NCI-H187 treated with DMSO at 0.1 percent for 48 hours (cell line): ENCODE measurements at places on chromosomes 4 and X.
A peak's percentile ranks its signal among the peaks of the same experiment; 100 is the strongest.

DNA sequence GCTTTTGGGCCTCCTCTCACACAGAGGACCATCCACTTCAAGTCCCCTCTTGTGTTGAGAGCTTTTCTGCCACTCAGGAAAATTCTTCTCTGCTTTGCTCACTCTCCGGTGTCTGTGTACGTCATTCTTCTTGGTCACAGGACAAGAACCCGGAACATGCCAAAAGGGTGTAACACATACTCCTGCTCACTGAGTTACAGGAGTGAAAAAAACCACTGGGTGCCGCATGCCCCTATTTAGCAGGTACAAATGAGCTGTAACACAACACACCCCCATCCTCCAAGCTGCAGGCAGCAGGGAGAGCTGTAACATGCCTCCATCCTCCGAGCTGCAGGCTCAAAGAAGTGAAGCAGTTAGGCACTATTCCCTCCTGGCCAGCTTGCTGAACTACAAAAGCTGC is 13.0 kb upstream of the CXCL2 start:
- no peak for DNase-seq

GRCh38 chr4:7236847-7237246 is 44.5 kb downstream of the SORCS2 start:
- DNase-seq: no peak

- no peak for DNase-seq
Observed at GRCh38 chr4:56626420-56626819, 54.7 kb downstream of the HOPX start.

- DNase-seq: no peak
Observed at GRCh38 chr4:172168888-172169287, 355.7 kb downstream of the GALNTL6 start.

GRCh38 chr4:38764277-38764676 is 18.5 kb downstream of the TLR10 start:
- DNase-seq: no peak

DNA sequence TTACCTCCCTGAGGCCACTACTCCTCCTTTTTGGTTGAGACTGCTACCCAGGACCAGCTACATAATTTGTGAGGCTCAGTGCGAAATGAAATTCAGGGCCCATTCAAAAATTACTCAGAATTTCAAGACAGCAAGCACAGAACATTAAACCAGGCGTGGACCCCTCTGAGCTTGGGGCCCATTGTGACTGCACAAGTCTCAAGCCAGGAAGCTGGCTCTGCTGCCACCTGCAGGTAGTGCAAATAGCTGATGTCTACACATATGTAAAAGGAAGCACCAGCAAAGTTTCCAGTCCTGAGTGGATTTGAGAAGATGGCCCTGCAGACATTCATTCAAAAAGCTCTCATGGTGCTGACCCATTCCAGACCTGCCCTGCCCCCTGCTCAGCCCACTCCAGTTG is 213.4 kb upstream of the LNX1 start:
- no peak for DNase-seq

GRCh38 chr4:186132577-186133242 is 28.2 kb downstream of the FAM149A start:
- no peak for DNase-seq

DNA sequence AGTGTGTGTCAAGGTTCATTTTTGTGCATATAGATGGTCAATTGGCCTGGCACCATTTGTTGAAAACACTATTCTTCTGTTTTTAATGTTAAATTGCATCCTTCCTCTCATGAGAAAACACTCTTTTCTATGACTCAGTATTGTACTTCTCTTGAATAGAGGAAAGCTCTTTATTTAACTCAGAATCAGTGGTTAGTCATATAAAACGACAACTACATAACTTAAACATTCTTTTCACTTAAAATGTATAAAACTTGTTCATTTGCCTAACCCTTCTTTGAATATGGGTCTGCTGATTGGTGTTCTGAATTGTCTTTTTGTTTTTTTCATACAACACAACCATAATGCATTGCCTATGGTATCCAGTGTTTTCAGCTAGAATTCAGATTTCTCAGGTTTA is 17.2 kb upstream of the MRPL1 start:
- DNase-seq: no peak

DNA sequence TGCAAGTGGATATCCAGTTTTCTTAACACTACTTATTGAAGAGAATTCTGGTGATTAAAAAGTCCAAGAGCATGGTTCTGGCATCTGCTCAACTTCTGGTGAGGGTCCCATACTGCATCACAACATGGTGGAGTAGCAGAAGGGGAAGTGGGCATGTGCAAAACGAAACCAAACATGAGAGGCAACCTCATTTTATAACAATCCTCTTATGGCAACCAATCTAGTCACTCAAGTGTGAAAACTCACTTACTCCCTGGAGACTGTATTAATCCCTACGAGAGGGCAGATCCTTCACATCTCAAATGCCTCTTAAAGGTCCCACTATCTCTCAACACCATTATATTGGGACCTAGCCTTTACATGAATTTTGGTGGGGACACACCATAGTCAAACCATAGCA is 55.4 kb upstream of the TRO start:
- DNase-seq: no peak

- no peak for DNase-seq
Observed at GRCh38 chrX:149003863-149004660, 501.0 kb downstream of the IDS start.

GRCh38 chrX:120504569-120504968 is 35.5 kb upstream of the LAMP2 start:
- DNase-seq: no peak

DNA sequence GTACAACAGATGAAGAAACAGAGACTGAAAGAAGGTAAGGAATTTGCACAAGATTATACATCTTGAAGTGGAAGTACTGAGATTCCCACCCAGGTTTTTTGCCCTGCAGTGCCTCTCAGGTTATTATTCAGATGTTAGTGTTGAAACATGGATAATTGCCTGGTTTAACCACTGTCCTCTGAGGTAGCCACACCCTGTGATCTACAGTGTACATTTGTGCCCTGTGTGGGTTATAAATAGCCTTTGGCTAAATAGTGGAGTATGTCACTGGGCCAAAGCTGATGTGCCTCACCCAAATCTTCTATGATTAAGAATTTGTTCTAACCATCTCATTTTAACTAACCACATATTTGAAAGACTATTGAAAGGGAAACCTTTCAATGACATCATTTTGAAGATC is 5.4 kb upstream of the ASB5 start:
- DNase-seq: no peak

GRCh38 chr4:48699475-48699874 is 80.6 kb downstream of the FRYL start:
- DNase-seq: no peak

DNA sequence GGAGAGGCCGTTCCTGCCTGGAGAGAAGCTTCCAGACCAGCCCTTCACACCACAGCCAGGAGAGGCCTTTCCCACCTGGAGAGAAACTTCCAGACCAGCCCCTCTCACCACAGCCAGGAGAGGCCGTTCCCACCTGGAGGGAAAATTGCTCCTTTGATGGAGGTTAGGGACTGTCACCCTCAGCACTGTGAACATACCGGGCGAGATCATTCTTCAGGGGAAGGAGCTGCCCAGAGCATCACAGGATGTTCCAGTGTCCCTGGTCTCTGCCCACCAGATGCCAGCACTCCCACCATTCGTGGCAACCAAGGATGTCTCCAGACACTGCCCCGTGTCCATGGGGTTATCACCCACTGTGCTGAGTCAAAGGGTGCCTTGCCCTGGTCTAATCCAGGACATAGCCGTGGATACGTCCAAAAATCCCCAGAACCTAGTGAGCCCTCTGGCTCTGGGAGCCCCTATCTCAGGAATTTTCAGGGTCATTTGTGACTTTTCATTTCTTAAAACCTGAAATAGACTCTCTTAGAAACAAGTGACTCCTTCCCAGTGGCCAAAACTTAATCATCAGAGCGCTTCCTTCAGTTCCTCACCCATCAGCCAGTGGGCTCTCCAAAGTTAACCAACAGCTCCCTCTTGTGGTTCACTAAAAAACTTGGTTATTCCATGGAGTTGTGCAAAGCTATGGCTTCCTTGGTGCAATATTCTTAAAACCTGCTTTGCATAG is 80.2 kb downstream of the CRMP1 start:
- peak; percentile 53 for DNase-seq

DNA sequence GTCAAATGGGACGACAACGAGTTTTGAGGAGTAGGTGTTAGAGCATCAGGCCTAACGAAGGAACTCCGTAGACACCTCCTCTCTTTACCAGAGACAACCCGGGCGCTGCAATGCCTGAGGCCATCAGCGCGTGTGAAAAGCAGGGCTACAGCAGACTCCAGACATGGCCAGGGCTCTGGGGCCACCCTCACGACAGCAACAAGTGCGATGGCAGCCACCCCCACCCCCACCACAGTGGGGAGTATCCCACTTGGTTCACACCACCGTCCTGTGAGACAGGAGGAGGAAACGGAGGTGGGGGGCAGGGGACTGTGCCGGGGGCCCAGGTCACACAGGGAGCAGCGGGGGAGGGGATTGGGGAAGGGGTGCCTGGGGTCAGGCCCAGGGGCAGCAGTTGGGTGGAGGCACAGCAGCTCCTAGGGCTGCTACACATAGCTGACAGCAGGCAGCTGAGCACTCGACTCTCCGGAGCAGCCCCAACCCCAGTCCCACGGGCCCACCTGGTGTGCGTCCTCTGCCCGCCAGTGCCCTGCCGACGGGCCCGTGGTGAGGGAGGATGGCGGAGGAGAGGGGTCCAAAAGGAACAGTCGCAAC is 8.5 kb downstream of the LRPAP1 start:
- no peak for DNase-seq

- DNase-seq: no peak
Observed at GRCh38 chr4:107733431-107733925, 13.4 kb upstream of the PAPSS1 start.

GRCh38 chr4:73662709-73663546 is 42.7 kb upstream of the RASSF6 start:
- DNase-seq: peak; percentile 71
